Stimulated activated CD4-positive, alpha-beta T cell treated with anti-CD3 and anti-CD28 coated beads, Interleukin-1b, Interleukin-23, amount 100 ng/mL, for 1 hour (primary cell): ENCODE measurements at places on chromosomes 12 and 14.

DNA sequence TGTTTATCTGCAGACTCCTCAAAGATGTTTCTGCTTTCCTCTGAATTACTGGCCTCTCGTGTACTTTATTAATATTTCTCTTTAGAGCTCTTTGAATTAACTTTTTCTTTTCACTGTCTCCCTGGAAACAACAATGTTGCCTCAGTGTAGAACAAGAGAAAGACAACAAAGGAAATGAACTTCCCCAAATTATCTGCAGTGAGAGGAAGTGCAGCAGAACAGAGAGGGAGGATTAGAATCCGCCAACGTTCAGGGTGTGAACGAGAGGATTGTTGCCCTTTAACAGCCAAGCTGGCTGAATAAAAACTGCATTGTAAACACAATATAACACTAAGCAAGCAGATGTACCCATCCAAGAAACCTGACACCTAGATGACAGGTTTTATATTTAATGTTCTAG is 375.9 kb downstream of the GALC start:
- DNase-seq: no peak

GRCh38 chr14:67241411-67242167 is at the start of gene PALS1:
PALS1 (plus strand) TSS chr14:67241435; CDS start chr14:67279171, 37,736 bp downstream.
- DNase-seq: no peak

DNA sequence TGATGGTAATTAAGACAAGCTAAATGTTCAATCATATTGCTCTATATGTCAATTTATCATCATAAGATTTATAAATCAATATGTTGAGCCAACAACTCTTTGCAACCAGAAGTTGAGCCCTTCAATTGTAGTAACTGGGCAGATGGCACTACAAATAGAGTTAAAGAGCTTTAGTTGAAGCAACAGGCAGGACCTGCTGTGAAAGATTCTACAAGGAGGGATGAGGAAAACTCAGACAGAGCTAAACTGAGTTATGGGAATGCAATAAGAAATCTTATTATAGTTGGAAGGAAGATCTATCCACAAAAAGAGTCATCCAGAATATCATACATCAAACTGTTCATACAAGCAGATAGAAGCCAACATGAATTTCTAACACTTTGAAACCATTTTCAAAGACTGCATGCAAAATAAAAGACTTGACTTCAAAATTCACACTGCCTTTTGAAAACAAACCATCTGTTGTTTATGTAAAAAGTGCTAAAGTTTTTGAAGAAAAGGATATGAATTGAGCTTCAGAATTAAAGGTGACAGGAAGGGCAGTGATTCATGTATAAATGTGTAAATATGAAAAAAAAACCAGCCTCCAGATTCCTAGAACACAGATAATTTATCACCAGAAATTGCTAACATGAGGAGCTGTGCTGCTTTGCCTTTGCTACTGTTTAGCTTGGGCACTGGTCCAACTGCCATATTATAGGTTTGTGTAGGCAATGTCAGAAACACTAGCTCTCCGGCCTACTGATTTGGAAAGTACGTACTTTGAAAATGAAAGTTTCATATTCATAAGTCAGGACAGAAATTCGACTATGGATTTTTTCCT is 133.2 kb downstream of the SLC35F4 start:
- no peak for DNase-seq

- no peak for DNase-seq
Observed at GRCh38 chr12:59619461-59620240, 23.8 kb downstream of the SLC16A7 start.

DNA sequence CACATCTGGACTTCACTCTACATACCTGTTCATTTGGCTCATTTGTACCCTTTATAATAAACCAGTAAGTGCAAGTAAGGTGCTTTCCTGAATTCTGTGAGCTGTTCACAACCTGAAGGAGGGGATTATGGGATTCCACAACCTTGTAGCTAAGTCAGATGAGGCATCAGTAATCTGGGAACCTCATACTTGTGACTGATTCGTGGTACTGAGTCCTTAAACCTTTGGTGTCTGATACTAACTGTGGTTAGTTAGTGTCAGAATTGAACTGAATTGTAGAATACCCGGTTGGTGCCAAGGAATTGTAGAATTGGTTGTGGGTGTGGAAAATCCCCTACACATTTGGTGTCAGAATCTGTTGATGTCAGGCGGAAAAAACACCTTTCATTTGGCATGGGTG is 83.4 kb downstream of the TMX1 start:
- DNase-seq: no peak

- DNase-seq: no peak
Observed at GRCh38 chr14:89486505-89486904, 69.5 kb upstream of the FOXN3 start.

DNA sequence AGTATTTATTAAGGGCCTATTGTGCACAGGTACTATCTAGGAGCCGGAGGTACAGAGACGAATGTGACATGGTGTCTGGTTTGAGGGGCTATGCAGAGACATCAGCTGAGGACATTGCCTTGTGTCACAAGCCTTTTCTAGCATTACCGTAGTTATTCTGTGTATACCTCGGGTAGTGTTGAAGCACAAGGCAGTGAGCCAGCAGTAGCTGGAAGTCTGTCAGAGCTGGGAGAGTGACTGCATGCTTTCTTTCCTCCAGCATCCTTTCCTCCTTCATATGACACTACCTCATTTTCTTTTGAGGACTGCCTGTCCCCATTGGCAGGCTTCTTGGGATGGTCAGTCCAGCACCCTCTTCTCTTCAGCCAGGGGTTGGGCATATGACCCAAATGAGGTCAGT is 77.0 kb downstream of the POLR3B start:
- DNase-seq: no peak

DNA sequence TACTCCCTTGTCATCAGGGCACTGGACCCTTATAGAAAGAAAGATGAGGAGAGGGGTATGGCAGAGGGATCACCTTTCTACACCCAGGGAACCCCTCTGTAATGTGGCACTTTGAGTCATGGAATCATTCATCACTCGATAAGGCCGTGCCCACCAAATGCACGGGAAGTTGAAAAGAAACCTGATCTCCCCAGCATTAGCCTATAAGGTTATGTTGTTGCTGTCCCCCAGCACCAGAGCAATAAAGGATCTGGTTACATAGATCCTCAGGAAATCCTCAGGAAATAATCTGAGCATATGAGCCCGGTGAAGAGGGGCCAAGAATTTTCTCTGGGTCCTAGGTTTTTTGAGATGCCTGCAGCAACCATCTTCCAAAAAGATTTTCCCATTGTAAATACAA is 148.8 kb upstream of the CRY1 start:
- DNase-seq: no peak

GRCh38 chr12:93244514-93245077 is 133.1 kb upstream of the NUDT4 start:
- no peak for DNase-seq

- DNase-seq: no peak
Observed at GRCh38 chr12:1083151-1083888, 92.3 kb downstream of the ERC1 start.

GRCh38 chr12:120115692-120116440 is 687 bp downstream of the RAB35 start:
- no peak for DNase-seq

DNA sequence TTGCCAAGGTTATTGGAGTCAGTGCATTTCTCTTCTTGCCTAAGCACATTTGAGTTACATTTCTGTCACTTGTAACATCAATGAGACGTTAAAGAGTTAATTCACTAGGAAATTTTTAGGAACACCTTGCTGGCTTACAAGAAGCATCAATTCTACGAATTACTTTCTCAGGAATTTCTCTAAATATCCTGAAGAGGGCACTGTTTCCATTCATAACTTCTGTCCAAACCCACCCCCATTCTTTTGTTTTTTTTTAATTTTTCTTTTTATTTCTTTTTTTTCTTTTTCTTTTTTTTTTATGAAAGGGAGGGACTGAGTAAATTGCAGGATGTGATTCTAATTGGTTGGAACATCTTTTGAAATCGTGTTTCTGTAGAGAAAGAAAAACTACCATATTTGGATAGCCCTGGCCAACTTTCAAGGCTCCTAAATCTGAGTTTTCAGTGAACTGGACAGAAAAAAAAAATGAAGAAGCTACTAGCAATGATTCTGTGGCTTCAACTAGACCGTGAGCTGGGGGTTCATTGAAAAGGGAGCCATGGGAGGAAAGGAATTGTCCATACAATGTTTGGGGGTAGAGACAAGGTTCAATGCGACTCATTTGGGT is 285.3 kb downstream of the DAD1 start:
- no peak for DNase-seq

DNA sequence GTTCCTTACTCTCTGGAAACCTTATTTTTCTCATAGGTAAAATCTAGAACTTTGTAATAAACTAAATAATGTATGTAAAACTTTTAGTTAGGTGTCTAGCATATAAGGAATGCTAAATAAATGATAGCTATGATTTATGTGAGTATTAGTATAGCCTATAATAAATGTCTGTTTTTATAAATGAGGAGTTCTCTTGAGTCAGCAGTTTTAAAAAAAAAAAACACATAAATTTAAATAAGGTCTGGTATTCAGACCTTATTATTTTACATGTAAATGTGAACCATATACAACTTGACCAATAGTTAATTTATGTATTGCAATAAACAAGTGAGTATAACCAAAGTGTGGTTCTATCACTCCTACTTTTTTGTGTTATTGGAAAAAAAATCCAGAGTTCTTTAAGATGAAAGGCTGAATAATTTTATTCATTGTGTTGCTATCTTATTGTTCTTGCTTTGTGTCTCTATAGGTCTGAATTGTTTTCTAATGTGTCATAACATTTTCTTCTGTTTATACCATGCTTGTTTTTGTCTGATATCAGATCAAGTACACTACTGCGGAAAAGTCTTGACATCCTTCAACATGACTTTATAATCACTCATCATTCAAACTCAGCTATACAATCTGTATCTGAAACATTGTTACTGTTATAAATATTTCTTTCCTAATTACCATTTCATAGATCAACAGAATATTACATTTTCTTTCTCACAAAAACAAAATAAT is 115.7 kb downstream of the RASSF9 start:
- DNase-seq: no peak

GRCh38 chr12:93151079-93151762 is 222.1 kb upstream of the EEA1 start:
- DNase-seq: no peak

DNA sequence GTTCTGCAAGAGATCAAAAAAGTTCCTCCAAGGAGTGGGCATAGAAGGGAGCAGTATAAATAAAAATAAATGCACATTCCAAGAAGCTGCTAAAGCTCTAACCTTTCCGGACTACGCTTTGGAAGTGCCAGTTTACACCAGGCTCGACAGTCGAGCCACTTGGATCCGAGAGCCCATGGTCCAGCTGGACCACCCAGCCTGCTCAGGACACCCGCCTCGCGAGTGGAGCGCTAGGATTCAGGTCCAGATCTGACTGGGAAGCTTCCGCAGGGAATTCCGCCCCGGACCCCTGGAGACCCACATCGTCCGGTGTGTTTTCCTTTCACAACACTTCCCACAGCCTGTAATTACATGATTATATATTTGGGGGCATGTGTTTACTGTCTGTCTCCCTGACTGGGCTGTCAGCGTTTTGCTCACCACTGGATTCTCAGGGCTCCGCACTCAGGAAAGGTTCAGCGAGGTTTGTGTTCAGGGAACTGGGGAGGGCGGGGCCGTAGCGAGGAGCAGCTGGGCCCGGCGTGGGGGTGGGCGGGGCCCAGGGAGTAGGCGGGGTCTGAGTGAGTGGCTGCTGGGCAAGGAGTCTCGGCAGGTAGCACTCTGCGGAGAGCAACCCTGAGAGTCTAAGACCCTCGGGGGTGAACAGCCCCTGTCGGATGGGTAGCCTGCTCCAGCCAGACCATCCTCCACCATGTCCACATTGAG is 52.3 kb upstream of the TMEM263 start:
- peak; percentile 58 for DNase-seq

- peak; percentile 16 for DNase-seq
Observed at GRCh38 chr12:127293507-127294310, 973.3 kb upstream of the TMEM132C start.

DNA sequence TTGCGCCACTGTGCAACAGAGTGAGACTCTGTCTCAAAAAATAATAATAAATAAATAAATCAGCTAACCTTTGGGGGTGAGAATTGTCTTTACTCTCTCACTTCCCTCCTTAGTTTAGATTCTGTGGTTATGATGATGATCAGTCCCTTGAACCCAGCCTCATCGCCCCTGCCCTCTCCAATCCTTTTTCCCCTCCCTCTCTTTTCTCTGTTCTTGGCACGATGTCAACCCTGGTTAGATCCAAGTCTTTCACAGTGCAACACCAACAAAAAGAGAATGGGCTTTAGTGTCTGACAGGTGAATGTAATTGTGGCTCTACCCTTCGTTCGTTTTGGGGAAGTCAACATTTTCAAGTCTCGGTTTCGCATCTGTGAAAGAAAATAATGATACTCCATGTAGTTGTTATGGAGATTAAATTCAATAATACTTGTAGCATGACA is 59.0 kb downstream of the NTN4 start:
- DNase-seq: no peak

DNA sequence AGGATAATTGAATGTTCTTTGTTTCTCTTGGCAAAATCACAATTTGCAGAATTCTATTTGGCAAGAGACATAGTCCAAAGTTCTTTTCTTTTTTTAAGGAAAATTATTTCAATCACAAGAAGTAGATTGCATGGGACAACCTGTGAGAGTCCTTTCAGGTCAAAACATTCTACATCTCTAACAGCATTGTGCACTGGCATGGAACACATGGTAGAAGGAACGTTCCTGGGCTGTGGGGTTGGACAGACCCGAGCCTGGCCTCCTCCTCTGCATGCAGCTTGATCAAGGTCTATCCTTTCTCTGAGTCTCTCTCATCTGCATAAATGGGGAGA is 88.6 kb upstream of the CPSF6 start:
- no peak for DNase-seq

GRCh38 chr14:68979722-68980451 is 785 bp upstream of the ACTN1 start:
- no peak for DNase-seq

DNA sequence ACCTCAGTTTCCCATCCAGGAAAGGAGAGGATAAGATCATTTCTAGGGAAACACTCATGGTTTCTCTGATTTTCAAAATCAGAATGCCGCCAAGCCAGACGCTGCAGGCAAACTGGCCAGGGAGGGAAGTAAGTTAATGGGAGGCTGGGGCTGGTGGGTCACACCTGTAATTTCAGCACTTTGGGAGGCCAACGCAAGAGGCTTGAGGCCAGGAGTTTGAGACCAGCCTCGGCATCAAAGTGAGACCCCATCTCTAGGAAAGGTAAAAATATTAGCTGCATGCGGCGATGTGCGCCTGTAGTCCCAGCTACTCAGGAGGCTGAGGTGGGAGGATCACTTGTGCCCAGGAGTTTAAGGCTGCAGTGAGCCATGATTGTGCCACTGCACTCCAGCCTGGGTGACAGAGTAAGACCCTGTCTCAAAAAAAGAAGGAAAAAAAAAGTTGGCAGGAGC is 587 bp downstream of the SELPLG start:
- DNase-seq: no peak

- DNase-seq: no peak
Observed at GRCh38 chr12:53481939-53482586, 17.2 kb downstream of the MAP3K12 start.

DNA sequence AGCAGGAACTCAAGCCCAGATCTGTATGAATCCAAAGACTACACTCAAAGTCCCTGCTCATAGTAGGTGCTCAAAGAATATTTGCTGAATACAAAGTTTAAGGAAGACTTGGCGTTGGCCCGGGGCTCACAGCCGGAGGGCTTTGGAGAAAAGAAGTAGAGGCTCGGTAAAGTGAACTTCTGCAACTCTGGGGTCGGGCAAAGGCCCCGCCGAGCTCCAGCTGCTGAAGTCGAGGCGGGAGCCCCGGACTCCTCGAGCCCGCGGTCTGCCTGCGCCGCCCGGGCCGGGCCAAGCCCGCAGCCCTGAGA is 335 bp downstream of the GCN1 start:
- DNase-seq: no peak

GRCh38 chr12:131863711-131864396 is 30.6 kb upstream of the ULK1 start:
- no peak for DNase-seq
